Neural crest cell (in vitro differentiated cells): ENCODE measurements at places on chromosomes 12 and 14. TPM values are rescaled to one million over a fixed set of nuclear protein-coding genes. Genes with fewer than 3 reads are reported as not detected.

RNASE3 gene
- not detected in 2 replicates for total RNA-seq

BMAL2 gene
- 7.6 and 8.0 TPM in 2 replicates for total RNA-seq

NTF3 gene
- total RNA-seq, result 0.33 TPM in 1 of 2 replicates, not detected in the other

DTX3 gene
- total RNA-seq, result 74.7 and 75.6 TPM in 2 replicates

KRT73 gene
- total RNA-seq, result not detected in 2 replicates

DEPDC4 gene
- total RNA-seq, result 3.5 and 4.1 TPM in 2 replicates

- H3K27me3 ChIP-seq, result no peaks in the 10 kb centered on the region
- no peaks in the 10 kb centered on the region for H3K4me1 ChIP-seq
- H3K27ac ChIP-seq, result no peak overlapping the region
- H3K36me3 ChIP-seq, result no peaks in the 10 kb centered on the region
These were observed 17.7 kb downstream of the NUBPL start for GRCh38 chr14:31578792-31579501.

DNA sequence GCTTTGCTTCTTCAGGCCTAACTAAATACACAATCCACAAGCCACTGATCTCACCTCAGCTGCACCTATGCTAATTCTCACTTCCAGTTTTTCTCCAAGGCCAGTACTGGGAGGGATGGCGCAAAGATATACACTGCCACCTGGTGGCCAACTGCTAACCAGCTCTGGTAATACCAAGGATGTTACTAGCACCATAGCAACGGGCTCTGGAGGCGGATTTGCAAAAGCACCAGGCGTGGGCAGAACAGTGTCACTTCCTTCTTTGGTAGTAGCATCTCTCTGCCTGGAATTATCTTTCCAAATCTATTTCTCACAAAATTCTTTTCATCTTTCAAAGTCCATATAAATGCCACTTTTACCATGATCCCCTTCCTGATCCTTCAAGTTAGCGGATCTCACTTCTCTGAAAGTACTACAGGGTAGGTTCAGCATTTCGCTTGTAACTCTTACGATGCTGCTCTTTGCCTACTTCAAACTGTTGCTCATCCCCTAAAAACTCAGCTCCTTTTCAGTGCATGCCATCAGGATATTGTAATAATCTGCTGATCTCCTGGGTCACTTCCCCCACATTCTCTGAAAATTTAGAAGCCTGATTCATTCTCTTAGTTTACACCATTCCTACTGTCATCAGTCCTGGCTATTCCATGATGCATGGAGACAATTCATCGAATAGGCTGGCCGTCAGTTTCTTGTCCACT lies 37.1 kb upstream of the FOXJ2 start:
- peak; percentile 64 for DNase-seq
- peaks cover 10% of the 10 kb centered on the region for H3K36me3 ChIP-seq
- H3K4me1 ChIP-seq, result no peaks in the 10 kb centered on the region
- H3K27ac ChIP-seq, result no peak overlapping the region

DNA sequence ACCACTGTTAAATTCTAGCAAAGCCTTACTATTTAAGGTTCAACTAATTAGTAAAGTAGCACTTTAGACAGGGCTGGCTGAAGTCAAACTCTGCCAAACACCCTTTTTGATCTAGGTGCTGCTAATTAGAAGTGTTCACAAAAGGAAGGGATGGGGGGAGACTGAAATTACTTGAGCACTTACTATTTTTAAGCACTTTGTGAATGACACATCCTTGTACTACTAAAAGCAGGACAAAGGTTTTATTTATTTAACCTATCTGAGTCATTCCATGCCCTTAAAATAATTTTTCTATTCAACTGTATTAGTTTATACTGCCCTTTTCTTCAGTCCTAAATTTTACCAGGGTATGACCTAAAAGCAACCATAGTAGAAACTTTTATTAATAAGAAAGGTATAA lies 20.1 kb downstream of the MBIP start:
- H3K27ac ChIP-seq, result no peak overlapping the region
- no peak overlapping the region for H3K4me3 ChIP-seq
- H3K36me3 ChIP-seq, result peaks cover 38% of the 10 kb centered on the region
- H3K27me3 ChIP-seq, result no peaks in the 10 kb centered on the region
- no peak for DNase-seq

- no peak overlapping the region for H3K27ac ChIP-seq
- no peaks in the 10 kb centered on the region for H3K36me3 ChIP-seq
- H3K27me3 ChIP-seq, result no peaks in the 10 kb centered on the region
- no peaks in the 10 kb centered on the region for H3K4me1 ChIP-seq
- no peak overlapping the region for H3K4me3 ChIP-seq
These were observed 557.4 kb downstream of the FLRT2 start for GRCh38 chr14:86087377-86087776.

DNA sequence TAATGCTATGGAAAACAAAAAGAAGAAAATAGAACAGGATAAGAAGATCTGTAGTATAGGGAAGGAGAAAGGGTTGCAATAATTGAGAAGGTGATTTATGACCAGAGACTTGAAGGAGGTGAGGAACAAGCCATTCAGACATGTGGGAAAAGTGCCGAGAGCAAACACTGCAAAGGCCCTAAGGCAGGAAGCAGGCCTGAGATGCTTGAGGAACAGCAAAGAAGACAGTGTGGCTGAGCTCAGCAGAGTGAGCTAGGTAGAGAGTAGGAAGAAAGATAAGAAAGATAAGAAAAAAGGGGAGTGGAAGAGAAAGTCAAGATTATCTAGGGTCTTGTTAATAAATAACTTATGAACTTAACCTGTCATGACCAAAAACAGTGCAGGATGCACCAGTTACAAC lies 671.8 kb downstream of the RPS29 start:
- no peaks in the 10 kb centered on the region for H3K4me1 ChIP-seq
- no peak overlapping the region for H3K4me3 ChIP-seq
- DNase-seq, result no peak
- peaks cover 3% of the 10 kb centered on the region for H3K36me3 ChIP-seq
